Hematopoietic multipotent progenitor cell (in vitro differentiated cells): ENCODE measurements at places on chromosomes 11 and 22.

DNA sequence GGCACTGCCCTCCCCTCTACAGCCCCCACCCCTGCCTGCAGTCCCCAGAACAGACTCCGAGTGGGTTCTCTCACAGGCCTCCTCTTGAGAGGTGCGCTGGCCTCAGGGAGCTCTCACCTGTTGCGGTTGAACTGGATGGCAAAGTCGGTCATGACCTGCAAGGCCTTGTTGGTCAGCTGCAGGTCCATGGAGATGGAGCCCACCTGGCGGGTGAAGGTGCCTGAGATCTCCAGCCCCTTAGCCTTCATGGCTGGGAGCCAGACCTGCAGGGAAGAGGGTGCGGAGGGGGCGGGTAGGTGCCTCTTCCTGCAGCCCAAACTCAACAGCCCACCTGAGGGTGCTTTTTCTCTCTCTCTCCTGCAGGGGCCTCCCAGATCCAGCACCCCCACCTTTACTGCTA lies 18.7 kb upstream of the RASL10A start:
- DNase-seq, result no peak

DNA sequence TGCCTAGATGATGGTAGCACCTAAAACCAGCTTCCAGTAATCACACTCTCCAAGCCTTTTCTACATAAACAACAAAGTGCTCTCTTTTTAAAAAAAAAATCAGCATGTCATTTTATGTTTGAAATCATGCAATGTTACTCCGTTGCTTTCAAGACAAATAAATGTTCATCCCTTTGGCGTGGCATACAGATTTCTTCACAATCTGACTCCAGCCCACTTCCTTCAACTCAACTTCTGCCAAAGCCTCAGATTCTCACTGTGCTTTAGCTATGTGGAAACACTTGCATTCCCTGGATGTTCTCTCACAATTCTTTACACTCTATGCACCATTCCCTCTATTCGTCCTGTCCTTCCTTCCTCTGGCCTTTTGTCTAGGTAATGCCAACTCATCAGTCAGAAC lies 206.3 kb upstream of the BLID start:
- no peak for DNase-seq

- no peak for DNase-seq
These were observed 89.5 kb downstream of the TRMU start for GRCh38 chr22:46425016-46425415.

DNA sequence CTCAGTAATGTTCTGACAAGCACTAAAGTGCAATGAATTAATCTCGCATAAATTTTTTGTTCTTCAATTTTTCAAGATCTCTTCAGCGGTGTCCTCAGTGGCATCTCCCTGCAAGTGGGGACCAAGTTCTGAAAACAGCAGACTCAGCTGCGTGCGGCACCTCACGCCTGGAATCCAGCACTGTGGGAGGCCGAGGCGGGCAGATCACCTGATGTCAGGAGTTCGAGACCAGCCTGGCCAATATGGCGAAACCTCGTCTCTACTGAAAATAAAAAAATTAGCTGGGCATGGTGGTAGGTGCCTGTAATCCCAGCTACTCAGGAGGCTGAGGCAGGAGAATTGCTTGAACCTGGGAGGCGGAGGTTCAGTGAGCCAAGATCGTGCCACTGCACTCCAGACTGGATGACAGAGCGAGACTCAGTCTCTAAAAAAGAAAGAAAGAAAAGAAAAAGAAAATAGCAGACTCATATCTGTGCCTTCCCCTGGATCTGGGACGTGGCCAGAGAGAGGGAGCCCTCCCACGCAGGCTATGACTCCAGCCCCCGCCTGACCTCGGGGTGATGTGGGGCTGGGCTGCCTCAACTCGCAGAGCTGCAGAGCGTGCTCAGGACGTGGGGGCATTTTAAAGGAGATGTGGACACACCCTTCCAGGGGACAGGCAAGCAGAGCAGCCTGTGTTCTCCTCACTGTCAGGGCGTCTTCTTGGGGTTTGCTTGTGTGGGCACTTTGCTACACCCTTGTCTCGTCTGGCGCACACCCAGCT lies 346.6 kb downstream of the BRD1 start:
- no peak for DNase-seq

- no peak for DNase-seq
These were observed 15.7 kb downstream of the ZNF214 start for GRCh38 chr11:7004482-7004881.

- no peak for DNase-seq
These were observed 15.1 kb downstream of the P2RY2 start for GRCh38 chr11:73233211-73233610.

GRCh38 chr11:60762851-60763691 lies 6.4 kb downstream of the MS4A15 start:
- no peak for DNase-seq

- DNase-seq, result no peak
These were observed 606.7 kb upstream of the LRRC4C start for GRCh38 chr11:42066113-42066512.

DNA sequence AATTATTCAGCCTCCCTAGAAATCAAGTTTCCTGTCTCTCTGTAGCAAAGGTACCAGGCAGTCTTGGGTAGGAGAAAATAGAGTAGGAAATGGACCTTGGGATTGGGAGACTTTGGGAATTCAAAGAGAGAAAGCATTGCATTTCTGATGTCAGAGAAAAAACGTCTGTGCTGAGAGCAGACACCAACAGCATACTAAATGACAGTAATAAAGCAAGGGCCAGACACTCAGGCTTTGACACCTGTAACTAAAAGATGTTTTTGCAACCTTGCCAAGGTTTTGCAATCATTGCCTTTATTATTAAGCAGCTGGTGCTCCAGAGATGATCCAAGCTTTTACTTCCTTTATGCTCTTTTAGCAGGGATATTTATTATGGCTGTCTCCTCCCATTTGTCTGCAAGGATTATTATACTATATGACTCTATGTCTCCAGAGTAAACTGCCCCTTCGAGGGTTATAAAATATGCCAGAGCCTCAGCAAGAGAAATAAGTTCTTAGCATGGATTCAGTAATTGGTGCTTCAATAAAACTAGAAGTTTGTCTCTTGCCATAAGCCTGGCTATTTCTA lies 85.2 kb upstream of the GRAMD1B start:
- no peak for DNase-seq
